HAP-1 (cell line): ENCODE measurements at places on chromosomes 6 and 20.

DNA sequence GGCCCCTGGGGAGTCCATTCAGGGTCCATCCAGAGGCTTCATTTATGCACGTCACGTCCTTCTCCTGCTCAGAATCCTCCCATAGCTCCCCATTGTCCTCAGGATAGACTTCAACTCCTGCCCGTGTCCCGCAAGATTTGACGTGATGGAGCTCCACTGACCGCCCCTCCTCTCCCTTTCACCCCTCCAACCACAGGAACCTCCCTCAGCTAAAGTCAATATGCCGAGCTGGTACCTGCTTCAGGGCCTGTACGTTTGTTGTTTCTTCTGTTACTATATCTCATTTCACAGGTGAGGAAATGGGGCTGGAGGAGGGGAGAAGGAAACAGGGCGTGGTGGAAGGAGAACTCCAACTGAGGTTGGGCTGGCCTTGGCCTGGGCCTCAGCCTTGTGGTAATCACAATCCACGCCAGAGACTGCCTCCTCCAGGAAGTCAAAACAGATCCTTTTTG is 38.6 kb downstream of the CEBPB start:
- no peak for DNase-seq

DNA sequence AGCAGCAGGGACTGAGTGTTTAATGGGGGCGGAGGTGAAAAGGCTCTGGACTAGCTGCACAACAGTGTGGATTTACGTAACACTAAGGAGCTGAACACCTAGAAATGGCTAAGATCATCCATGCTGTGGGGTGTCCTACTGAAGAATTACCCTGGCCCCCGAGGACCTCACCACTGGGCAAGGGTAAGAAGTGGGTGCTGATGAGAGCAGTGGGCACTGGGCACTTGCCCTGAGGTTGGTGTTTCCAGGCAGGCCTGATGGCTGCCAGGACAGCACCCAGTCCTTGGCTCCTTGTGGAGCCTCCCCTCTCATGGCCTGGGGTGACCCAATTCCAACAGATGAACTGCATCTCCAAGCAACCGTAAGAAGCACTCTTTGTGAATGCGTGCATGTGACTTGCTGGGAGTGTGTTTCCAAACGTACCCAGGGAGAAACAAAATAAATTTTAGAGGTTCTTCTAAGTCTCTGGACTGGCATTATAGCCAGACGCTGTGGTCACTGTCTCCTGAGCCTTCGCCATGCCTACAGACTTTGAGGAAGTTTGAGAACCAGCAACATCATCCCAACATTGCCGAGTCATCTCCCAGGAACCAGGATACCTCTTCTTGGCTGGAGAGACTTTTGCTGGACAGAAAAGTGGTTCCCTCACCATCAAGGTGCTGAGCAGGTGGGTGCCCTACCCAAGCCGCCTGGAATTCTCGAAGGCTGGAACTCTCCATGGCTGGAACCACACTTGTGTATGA is 245.9 kb downstream of the ERMARD start:
- DNase-seq, result no peak

GRCh38 chr6:113380591-113380990 is 476.6 kb upstream of the MARCKS start:
- DNase-seq, result no peak

- no peak for DNase-seq
Measured at GRCh38 chr6:143601504-143601903, 76.3 kb upstream of the PHACTR2 start.

- DNase-seq, result no peak
Measured at GRCh38 chr6:137846772-137847313, 20.2 kb upstream of the TNFAIP3 start.

- no peak for DNase-seq
Measured at GRCh38 chr20:18272451-18272850, 15.9 kb upstream of the ZNF133 start.

- DNase-seq, result no peak
Measured at GRCh38 chr6:85186546-85187175, 263.2 kb upstream of the NT5E start.

DNA sequence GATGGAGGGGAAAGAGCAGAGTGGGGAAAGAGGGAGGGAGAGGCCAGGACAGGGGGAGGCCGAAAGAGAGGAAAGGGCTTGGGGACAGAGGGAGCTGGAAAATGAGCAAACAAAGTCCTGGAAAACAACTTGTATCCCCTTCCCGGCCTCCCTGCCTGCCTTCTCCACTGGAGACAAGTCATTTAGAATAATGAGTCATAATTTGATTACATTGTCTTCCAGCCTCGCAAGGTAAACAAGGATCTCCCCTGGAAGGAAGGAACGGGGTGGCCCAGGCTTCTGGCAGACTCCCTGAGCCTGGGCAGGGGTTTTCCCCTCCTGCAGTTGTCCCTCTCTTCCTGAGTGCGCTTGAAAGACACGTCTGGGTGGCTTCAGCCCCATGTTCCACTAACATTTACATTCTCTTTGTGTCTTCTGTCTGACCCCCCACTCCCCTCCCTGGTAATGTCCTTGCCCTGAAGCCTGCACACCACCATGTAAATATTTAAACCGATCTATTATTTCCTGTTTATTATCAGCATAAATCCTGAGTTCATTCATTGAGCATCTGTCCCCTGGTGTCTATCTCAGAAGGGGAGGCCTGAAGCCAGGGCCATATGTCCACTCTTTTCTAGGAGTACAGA is 12.1 kb upstream of the MRPS18A start:
- DNase-seq, result no peak

DNA sequence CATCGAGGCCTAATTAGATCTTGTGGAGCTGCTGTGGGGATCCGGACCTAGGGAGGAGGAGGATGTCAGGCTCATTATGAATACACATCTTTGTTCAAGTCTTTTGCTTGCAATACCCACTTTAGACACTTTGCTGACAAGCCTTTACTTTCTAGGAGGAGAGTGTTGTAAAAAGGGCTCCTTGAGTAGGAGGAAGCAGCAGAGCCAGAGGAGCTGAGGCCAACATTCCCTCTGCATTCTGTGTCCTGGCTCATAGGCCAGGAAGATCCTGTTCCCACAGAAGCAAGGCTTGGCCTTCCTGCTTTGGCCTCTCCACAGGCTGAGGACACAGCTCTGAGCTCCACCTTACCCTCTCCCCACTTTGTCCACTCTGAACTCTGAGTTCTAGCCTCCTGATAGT is 67.1 kb downstream of the TPD52L1 start:
- DNase-seq, result no peak

DNA sequence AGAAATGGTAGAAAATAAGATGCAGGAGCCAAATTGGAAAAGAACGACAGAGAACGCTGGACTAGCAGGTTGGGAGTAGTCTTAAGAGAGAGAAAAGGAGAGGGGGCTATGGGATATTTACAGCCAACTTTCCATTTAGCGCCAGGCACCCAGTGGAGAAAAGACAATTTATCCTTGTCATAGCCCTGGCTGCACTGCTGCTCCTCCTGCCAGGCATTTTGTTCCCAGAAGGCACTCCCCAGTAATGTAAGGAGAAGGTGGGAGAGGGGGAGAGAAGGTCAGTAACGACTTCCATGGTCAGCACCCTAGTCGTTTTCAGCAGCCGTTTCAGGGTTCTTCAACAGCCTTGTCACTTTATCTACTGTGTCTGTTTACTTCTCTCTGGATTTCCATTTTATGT is 159.0 kb downstream of the TRMT11 start:
- DNase-seq, result no peak

DNA sequence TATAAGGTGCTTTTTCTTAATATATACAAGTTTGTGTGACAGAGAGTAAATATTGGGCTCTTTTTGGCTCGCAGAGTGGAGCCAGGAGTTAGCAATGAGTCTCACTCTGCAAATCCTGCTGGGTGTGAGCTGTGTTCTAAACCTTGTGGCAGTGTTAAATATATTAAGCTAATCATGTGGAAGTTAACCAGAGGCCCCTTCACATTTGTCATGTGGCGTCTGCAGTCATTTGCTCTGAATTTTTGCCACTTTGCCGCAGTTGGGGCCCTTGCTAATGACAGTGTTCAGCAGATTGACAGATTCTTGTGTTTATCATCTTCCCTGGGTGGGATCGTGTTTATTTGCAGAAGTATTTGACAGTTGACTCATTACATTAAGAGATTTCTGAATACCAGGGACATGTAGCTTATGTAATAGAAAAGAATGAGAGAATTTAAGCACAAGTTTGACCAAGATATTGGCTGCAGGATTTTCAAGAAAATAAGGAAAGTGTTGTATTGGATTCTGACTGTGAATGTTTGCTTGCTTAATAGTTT is 37.9 kb downstream of the SPATA2 start:
- no peak for DNase-seq

- DNase-seq, result no peak
Measured at GRCh38 chr6:84998223-84998622, 233.8 kb upstream of the TBX18 start.

GRCh38 chr6:151652325-151652724 is 155.2 kb upstream of the ESR1 start:
- no peak for DNase-seq

GRCh38 chr6:127592964-127593363 is 16.0 kb downstream of the C6orf58 start:
- DNase-seq, result no peak

- DNase-seq, result no peak
Measured at GRCh38 chr6:39495640-39496039, 173.1 kb upstream of the KCNK16 start.

DNA sequence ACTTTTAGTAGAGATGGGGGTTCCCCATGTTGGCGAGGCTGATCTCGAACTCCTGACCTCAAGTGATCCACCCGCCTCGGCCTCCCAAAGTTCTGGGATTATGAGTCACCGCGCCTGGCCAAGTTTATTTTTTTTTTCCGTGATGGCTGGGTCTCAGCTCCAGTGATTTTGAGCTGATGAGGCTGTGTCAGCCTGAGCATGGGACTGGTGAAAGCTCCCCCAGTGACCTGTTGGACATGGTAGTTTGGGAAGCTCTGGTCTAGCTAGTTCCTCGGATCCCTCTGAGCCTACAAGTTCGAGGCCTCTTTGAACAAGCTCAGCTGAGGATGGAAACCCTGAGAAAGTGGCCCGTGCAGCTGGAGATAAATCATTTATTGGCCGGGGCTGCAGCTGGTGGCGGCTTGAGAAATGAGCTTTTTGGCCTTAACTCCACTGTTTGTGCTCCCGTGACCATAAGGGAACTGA is 126.8 kb downstream of the SNX5 start:
- no peak for DNase-seq

- DNase-seq, result no peak
Measured at GRCh38 chr20:55174172-55174571, 698.8 kb downstream of the DOK5 start.
